ENCODE measurements at places on chromosomes 1 and 21. TPM values are rescaled to one million over a fixed set of nuclear protein-coding genes. Genes with fewer than 3 reads are reported as not detected.

DNA sequence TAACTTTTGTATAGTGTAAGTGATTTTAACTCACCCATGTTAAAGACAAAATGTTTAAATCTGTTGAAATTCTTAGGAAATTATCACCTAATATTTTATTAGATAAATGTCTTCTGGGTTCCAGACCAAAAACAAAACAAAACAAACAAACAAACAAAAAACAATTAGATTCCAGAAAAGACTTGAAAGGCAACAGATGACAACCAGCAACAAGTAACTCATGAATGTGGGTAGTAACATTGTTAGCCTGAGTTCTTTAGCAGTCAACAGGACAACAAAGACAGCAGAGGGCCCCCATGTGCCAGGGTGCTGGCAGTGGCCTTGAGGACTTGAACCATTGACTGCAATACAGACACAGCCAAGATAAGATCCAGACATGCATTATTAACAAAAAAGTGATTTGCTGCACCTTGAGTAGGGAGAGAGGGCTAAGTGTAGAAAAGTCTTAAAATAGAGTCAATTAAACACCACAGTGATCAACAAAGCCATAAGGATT is 2.4 kb upstream of the CD247 start:
- DNase-seq = no peak

The CDC42BPA gene
- total RNA-seq = 67.7 TPM

The CGN gene
- 0.71 TPM for total RNA-seq

The TMEM125 gene
- total RNA-seq = not detected

The LCE1D gene
- total RNA-seq = not detected

GRCh38 chr1:151998611-151999362 is 5.1 kb upstream of the S100A10 start:
- no peak for DNase-seq

The LMOD1 gene
- 0.07 TPM for total RNA-seq

The OR2AK2 gene
- total RNA-seq = not detected

- peak; percentile 19 for DNase-seq
Observed at GRCh38 chr1:94727846-94728715, 92.1 kb upstream of the SLC44A3 start.

DNA sequence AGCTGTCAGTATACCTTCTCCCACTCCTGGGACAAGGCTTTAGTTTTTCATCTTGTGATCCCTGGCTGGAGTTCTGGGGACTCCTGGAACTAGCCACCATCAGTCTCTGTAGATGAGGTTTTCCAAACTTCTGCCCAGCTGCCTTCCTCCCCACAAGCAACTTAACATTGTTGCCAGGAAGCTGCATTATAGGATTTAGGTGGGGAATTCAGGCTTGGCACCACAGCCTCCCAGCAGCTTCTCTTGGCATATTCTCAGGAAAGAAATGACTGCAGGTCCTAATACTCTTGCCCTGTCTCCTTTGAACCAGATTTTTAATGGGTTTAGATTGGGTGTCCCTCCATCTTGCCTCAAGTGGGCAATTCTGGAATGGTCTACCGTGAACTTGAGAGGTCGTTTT is 18.6 kb upstream of the KCNQ4 start:
- no peak for DNase-seq
